Activated T-helper 2 cell treated with anti-CD3 and anti-CD28 coated beads, Interferon-gamma antibody, Interleukin-2, Interleukin-4, amounts not matched to agents 10 μg/mL and 5 μg/mL and 100 μg/mL, durations not matched to agents 14 hours and 24 hours and 36 hours (primary cell): ENCODE measurements at places on chromosomes 1 and 21. TPM values are rescaled to one million over a fixed set of nuclear protein-coding genes. Genes with fewer than 3 reads are reported as not detected.

DNA sequence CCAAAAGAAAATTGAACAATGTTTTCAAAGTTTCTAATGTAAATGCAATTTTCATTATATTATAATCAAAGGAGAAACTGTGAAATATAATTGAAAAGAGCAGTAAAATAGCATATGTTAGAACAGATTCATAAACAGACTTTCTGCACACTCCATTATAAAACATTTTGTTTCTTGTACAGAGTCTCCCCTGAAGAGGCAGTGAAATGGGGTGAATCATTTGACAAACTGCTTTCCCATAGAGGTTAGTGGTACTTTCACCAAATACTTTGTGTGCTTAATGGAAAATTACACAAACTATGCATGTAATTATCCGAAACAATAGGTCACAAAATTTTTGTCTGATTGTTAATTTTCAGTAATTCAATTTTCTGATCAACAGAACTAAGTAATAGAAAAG, 1.9 kb downstream of the RGS18 start:
- no peak for DNase-seq

DNA sequence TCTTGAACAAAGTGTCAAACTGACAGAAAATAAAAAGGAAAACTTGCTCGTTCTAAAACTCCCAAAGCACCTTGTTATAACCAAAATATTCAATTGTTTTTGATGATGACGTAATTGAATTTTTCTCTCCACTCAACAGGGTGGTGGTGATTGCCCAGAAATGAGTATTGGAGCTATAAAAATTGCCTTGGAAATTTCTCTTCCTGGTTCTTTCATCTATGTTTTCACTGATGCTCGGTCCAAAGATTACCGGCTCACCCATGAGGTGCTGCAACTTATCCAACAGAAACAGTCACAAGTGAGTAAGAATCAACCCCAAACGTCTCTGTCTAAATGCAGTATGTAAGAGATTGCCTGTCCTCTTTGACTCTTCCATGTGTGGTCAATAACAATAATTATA, 130.1 kb downstream of the HMCN1 start:
- no peak for DNase-seq

- no peak for DNase-seq
These were observed 25.2 kb downstream of the ARHGEF10L start for GRCh38 chr1:17564458-17565393.

- DNase-seq: no peak
These were observed 16.7 kb downstream of the PKP1 start for GRCh38 chr1:201299968-201300367.

DNA sequence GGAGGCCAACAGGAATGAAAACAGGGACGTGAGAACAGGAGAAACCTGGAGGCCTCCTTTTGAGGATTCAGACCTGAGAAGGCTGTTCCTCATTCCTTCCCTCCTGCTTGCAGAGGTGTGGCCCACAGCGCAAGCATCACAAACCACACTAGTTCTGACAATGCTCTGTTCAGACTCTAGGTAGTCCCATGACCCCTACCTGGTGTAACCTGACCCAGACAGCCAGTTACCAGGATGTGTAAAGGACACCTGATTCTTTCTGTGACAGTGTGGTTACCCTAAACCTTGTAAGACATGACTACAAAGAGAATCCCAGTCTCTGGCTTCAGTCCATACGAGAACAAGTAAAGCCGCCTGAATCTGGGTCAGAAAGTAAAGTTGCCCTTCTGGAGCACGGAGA, 3.2 kb downstream of the MECR start:
- DNase-seq: no peak

DNA sequence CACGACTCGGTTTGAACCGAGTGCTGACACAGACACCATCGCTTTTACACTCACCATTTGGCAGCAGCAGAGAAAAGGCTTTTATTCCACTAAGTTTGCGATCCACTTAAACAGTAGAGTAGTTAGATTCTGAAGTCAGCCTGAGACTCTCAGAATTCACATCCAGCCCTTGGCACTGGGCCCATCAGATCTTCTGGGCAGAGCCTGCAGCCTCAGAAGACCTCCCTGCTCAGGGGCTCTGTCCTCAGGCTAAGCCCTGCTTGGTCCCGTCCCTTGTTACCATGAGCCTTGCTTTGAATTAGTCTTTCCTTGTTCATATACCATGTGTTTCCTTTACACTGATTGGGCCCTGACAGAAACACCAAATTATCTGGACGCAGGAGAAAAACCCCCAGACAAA, 41.4 kb upstream of the AJAP1 start:
- no peak for DNase-seq

DNA sequence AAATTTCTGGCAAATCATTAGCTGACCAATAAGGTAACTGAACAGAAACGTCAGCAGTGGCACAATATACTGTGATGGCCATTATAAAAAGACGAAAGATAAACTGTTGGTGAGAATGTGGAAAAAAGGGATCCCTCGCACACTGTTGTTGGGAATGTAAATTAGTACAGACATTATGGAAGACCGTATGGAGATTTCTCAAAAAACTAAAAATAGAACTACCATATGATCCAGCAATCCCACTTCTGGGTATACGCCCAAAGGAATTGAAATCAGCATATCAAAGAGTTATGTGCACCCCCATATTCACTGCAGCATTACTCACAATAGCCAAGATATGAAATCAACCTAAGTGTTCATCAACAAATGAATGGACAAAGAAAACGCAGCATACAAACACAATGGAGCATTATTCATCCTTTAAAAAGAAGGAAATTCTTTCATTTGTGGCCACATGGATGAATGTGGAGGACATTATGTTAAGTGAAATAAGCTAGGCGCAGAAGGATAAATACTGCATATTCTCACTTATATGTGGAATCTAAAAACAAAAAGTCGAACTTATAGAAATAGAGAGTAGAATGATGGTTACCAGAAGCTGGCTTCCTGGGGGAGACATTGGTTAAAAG, 257.7 kb downstream of the RHOU start:
- no peak for DNase-seq

- DNase-seq: no peak
These were observed 28.8 kb upstream of the CSF1 start for GRCh38 chr1:109881906-109882287.

GRCh38 chr1:29901624-29902325, 665.5 kb downstream of the PTPRU start:
- no peak for DNase-seq

DNA sequence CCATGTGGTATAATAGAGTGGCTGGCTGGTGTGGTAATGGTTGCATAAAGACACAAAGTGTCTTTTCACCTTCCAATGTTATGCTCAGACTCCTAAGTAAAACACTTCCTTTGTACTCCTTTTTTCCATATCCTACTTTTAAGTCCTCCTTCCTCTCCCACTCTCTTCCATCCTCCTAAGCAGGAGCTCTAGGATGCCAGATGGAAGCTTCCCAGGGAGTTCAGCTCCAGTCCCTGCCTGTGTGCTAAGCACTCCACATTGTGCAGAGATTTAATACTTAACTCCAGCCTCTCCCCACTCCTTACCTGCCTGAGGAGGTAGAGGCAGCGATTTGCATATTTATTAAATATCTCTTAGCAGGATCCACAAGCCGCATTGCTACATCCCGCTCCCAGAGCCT, 60.5 kb upstream of the IGSF21 start:
- no peak for DNase-seq

DNA sequence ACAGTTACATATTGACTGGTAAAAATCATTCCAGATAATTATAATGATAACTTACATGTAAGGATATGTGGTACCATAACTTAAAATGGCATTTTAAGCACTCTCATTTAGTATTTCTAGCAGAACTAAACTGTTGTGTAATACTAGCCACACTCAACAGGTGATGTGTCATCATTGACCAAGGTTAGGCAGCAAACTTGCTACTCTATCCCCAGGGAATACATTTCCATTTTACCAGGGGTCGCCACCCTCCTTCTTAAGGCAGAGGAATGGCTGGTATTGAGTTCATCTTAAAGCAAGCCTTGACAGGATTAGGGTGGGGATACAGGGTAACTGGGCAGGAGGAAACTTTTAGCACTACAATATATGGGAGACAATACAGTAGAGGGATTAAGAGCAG, 259.8 kb upstream of the CAMK1G start:
- DNase-seq: no peak

- no peak for DNase-seq
These were observed 18.1 kb upstream of the ENAH start for GRCh38 chr1:225670806-225671733.

- no peak for DNase-seq
These were observed 19.3 kb downstream of the HAO2 start for GRCh38 chr1:119387858-119388257.

DNA sequence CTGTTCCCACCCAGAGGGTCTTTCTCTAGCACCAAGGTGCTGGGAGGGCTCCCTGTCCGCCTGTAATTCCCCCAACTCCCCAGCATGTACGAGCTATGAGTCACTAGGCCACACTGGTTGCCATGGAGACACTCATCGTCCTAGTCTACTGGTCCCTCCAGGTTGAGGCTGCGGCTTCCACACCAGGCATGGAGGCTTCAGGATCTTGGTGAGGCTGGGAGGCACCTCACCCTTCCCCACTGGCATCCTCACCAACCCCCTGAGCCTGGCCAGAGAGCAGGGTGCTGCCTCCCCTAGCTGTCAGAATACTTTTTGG, 75.6 kb upstream of the KAZN start:
- DNase-seq: no peak

DNA sequence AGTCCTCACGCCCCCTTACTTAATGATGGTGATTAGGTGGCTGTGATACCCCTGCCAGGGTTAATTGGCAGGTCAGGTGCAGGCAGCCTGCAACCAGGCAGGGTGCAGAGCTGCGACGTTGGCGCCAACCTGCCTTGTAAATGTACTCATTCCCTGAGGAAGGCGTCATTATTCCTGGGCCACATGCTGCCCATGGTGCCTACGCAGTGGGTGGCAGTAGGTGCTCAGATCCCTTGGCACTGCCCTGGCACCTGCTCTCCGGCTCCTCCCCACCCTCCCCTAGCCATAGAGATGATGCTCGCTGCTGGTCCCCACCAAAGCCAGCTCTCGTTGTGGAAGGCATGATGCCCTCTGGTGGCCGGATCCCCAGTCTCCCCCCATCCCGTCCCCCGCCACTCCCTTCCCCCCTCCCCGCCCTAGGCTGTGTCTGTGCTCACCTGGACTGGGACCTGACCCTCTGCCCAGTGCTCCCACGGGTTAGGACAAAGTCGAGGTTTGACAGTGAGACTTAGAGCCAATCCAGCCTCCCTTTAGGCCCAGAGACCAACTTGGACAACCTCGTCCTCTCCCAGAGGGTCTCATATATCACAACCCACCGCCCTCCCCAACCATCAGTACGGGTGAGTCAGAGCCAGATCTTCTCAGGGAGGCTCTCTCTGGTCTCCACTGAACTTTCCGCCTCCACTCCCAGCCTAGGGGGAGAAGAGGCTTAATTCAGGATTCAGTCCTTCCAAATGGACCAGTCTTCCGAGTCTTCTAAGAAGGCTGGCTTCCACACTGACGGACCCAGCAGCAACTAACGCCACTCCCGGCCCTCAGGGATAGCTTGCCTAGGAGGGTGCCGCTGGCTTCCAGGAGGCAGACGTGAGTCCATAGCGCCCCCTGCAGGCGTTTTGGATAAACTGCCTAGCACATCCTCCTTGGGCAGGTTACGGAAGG, 5.7 kb downstream of the KRTCAP2 start:
- DNase-seq: peak; percentile 77

GRCh38 chr1:224800486-224801119, 128.9 kb upstream of the DNAH14 start:
- DNase-seq: no peak

GRCh38 chr21:34693192-34693810, 24.5 kb downstream of the CLIC6 start:
- peak; percentile 22 for DNase-seq

DNA sequence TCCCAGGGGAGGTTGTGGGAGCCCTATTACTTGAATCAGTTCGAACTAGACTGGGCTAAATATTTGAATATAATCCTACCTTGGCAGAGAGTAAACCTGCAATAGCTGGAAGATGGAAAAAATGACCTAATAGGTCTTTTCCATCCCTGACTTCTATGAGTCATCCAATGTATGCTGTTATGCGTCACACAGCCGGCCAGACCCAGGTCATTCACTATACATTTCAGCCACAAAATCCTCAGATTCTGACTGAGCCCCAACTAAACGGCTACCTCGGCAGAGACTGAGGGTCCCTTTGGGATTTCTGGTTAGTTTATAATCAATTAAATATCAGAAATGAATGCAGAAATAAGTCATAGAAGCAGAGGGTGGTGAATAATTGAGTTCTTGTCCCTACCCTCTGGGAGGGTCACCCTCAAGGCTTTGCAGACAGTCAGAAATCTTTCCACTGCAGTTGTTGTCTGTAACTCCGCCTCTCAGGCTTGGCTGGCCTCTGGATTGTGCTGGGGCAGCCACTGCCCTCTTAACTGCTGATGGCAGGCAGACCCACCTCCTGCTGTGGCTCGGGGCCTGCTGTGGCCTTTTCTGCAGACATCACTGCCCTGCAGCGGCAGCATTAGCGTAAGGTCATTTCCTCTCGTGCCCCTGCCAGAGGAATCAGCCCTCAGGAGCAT, 240.5 kb downstream of the TGFB2 start:
- DNase-seq: no peak

- peak; percentile 11 for DNase-seq
These were observed 365.3 kb upstream of the PROX1 start for GRCh38 chr1:213622365-213623063.

DNA sequence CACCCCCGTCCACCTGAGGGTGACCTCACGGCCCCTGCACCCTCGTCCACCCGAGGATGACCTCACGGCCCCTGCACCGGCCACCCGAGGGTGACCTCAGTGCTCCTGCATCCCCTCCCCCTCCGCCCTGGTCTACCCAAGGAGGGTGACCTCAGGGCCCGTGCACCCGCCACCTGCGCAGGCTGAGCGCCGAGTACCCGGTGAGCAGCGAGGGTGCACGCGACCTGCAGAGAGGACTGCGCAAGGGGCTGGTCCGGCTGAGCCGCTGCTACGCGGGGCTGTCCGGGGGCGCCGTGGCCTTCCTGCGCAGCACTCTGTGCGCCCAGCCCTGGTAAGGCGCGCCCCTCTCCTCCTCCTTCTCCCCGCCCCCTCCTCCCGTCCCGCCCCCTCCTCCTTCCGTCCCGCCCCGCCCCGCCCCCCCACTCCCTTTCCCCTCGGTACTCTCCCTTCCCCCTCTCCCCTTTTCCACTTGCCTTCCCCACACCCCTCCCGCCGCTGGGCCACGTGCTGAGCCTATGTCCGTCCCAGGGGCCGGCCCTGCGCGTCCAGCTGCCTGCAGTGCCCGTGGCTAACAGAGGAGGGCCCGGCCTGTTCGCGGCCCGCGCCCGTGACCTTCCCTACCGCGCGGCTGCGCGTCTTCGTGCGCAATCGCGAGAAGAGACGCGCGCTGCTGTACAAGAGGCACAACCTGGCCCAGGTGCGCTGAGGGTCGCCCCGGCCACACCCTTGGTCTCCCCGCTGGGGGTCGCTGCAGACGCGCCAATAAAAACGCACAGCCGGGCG, 28.4 kb downstream of the TRIM11 start:
- peak; percentile 47 for DNase-seq

- DNase-seq: no peak
These were observed 142.9 kb upstream of the WNT4 start for GRCh38 chr1:22285549-22286396.

GRCh38 chr1:31051611-31052010, 13.9 kb downstream of the PUM1 start:
- no peak for DNase-seq

The C1QA gene
- total RNA-seq: not detected in 2 replicates

The PKLR gene
- total RNA-seq: not detected in 2 replicates

The RPS8 gene
- total RNA-seq: 2,328 and 2,356 TPM in 2 replicates

The MSH4 gene
- 0.60 and 0.62 TPM in 2 replicates for total RNA-seq

The PPM1J gene
- total RNA-seq: 0.59 and 0.67 TPM in 2 replicates

The RBBP4 gene
- 325 TPM in 2 replicates for total RNA-seq

The TSSK3 gene
- total RNA-seq: 1.1 TPM in 2 replicates

The PROK1 gene
- total RNA-seq: not detected in 2 replicates

The RHD gene
- total RNA-seq: not detected in 2 replicates

The TFF2 gene
- not detected in 2 replicates for total RNA-seq
